ENCODE measurements at places on chromosomes 16 and 17. TPM values are rescaled to one million over a fixed set of nuclear protein-coding genes. Genes with fewer than 3 reads are reported as not detected.

- H3K27me3 ChIP-seq = no peaks in the 10 kb centered on the region
- no peak for DNase-seq
- H3K27ac ChIP-seq = no peak overlapping the region
- H3K4me1 ChIP-seq = no peaks in the 10 kb centered on the region
- H3K36me3 ChIP-seq = no peaks in the 10 kb centered on the region
Observed at GRCh38 chr17:72640415-72641165, 451.9 kb downstream of the SLC39A11 start.

- no peak overlapping the region for H3K4me3 ChIP-seq
- DNase-seq = no peak
- H3K27ac ChIP-seq = peak overlapping the region; percentile 43
Observed at GRCh38 chr17:59405944-59406705, 74.7 kb downstream of the YPEL2 start.

DNA sequence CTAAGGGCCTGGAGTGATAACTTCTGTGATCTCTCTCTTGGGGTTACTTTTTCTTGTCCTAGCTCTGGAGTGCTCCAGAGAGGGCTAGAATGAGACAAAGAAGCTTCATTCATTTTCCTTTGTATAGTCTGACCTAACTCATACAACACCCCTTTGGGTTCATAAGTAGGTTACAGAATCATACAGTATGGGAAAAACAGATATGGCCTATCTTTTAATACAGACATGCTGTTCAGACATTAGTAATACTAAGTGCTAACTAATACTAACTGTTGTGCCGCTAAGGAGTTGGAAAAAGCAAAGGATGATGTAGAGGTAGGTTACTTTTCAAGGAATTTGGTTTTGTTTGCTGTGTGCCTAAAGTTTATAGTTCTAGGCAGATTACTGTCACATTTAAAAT, 84.7 kb downstream of the NLK start:
- DNase-seq = no peak
- no peak overlapping the region for H3K27ac ChIP-seq
- no peaks in the 10 kb centered on the region for H3K36me3 ChIP-seq
- no peaks in the 10 kb centered on the region for H3K4me1 ChIP-seq
- H3K4me3 ChIP-seq = no peak overlapping the region

- H3K4me3 ChIP-seq = no peak overlapping the region
- H3K27ac ChIP-seq = no peak overlapping the region
- no peaks in the 10 kb centered on the region for H3K36me3 ChIP-seq
- peaks cover 23% of the 10 kb centered on the region for H3K4me1 ChIP-seq
- no peaks in the 10 kb centered on the region for H3K27me3 ChIP-seq
- no peak for DNase-seq
Observed at GRCh38 chr16:55468352-55468990, 10.5 kb upstream of the MMP2 start.

GRCh38 chr17:193841-194806, 12.7 kb upstream of the DOC2B start:
- no peaks in the 10 kb centered on the region for H3K27me3 ChIP-seq
- no peaks in the 10 kb centered on the region for H3K36me3 ChIP-seq
- H3K4me3 ChIP-seq = no peak overlapping the region
- H3K4me1 ChIP-seq = peaks cover 7% of the 10 kb centered on the region
- no peak overlapping the region for H3K27ac ChIP-seq

- no peaks in the 10 kb centered on the region for H3K36me3 ChIP-seq
- H3K4me3 ChIP-seq = no peak overlapping the region
- DNase-seq = no peak
- no peak overlapping the region for H3K27ac ChIP-seq
- H3K4me1 ChIP-seq = no peaks in the 10 kb centered on the region
- no peaks in the 10 kb centered on the region for H3K27me3 ChIP-seq
Observed at GRCh38 chr17:72646176-72646575, 446.3 kb downstream of the SLC39A11 start.

- DNase-seq = no peak
- H3K27ac ChIP-seq = peak overlapping the region; percentile 100
- peaks cover 48% of the 10 kb centered on the region for H3K4me1 ChIP-seq
Observed at GRCh38 chr16:67842509-67843342, 606 bp downstream of the THAP11 start.

DNA sequence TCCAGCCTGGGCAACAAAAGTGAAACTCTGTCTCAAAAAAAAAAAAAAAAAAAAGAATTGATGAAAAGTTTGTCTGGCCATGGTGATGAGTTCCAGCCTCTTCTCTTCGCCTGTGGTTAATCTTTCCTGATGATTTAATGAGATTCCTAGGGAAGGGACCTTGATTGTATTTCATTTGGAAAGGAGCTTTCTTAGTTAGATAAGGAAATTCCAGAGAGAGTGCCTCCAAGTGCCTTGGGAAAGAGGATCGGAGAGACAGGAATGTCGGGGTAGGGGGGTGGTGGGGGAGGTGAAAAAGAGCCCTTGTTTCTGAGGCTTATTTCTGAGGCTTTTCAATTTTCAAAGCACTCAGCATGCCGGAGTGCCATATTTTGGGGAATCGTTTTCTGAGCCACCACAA, 93.2 kb upstream of the SIAH1 start:
- H3K27me3 ChIP-seq = no peaks in the 10 kb centered on the region
- H3K36me3 ChIP-seq = no peaks in the 10 kb centered on the region
- H3K4me3 ChIP-seq = no peak overlapping the region
- H3K4me1 ChIP-seq = no peaks in the 10 kb centered on the region
- DNase-seq = no peak

GRCh38 chr16:3122926-3123570, 10.7 kb downstream of the ZNF205 start:
- H3K4me3 ChIP-seq = no peak overlapping the region
- no peaks in the 10 kb centered on the region for H3K27me3 ChIP-seq
- no peak for DNase-seq
- no peak overlapping the region for H3K27ac ChIP-seq
- no peaks in the 10 kb centered on the region for H3K36me3 ChIP-seq

- DNase-seq = no peak
- no peaks in the 10 kb centered on the region for H3K27me3 ChIP-seq
- no peak overlapping the region for H3K4me3 ChIP-seq
- H3K36me3 ChIP-seq = no peaks in the 10 kb centered on the region
Observed at GRCh38 chr16:8686879-8687278, 12.5 kb downstream of the ABAT start.

DNA sequence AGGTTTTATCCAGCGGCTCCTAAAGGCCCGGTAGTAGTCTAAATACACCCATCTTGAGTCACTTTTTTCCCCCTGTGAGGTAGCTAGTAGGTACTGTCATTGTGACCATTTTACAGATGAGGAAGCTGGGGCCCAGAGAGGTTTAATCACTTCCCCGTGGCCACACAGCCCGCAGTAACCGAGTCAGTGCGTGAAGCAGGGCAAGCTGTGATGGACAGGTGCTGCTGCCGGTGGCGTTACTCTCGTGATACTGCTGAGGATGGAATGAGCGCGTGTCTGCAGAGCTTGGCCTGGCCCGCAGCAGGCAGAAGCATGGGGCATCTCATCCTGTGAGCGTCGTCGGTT, 226.3 kb upstream of the CIBAR2 start:
- H3K27me3 ChIP-seq = no peaks in the 10 kb centered on the region
- no peak overlapping the region for H3K4me3 ChIP-seq
- no peaks in the 10 kb centered on the region for H3K36me3 ChIP-seq
- no peak for DNase-seq
- no peaks in the 10 kb centered on the region for H3K4me1 ChIP-seq

- no peak for DNase-seq
- H3K4me1 ChIP-seq = no peaks in the 10 kb centered on the region
- H3K27ac ChIP-seq = no peak overlapping the region
- no peaks in the 10 kb centered on the region for H3K36me3 ChIP-seq
- H3K4me3 ChIP-seq = no peak overlapping the region
Observed at GRCh38 chr17:82901856-82902255, 62.0 kb upstream of the ZNF750 start.

- H3K4me3 ChIP-seq = no peak overlapping the region
- peaks cover 28% of the 10 kb centered on the region for H3K4me1 ChIP-seq
- DNase-seq = no peak
- no peaks in the 10 kb centered on the region for H3K36me3 ChIP-seq
Observed at GRCh38 chr16:67241008-67241900, 6.0 kb downstream of the FHOD1 start.

GRCh38 chr16:17556276-17557052, 85.7 kb upstream of the XYLT1 start:
- H3K27me3 ChIP-seq = no peaks in the 10 kb centered on the region
- no peak overlapping the region for H3K4me3 ChIP-seq
- H3K36me3 ChIP-seq = no peaks in the 10 kb centered on the region
- no peak overlapping the region for H3K27ac ChIP-seq
- H3K4me1 ChIP-seq = no peaks in the 10 kb centered on the region

The TMEM238L gene
- 1.2 TPM for total RNA-seq

The HBA2 gene
- total RNA-seq = 697 TPM

All from vagina (tissue), 2 donors.